NCI-H526 treated with DMSO at 0.1 percent for 48 hours (cell line): ENCODE measurements at places on chromosomes 12 and 14.

GRCh38 chr12:66573605-66574004, 105.3 kb downstream of the GRIP1 start:
- DNase-seq: no peak

- DNase-seq: no peak
Observed at GRCh38 chr14:45810152-45810872, 557.3 kb upstream of the MIS18BP1 start.

DNA sequence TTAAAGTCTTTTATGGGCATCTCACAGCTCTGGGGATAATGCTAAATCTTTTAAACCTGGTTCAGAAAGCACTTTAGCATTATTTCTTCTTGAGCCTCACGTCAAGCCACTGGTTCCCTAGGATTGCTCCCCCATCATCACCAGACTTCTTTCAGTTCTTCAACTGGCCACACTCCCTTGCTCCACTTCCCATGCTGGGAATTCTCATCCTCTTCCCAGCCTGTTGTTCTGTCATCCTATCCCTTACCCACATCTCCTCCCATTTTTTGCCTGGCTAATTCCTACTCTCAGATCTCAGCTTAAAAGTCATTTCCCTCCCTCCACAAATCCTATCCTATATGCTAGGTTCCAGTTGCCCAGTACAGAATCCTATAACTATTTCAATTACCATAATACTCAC, 14.4 kb downstream of the FERMT2 start:
- no peak for DNase-seq

DNA sequence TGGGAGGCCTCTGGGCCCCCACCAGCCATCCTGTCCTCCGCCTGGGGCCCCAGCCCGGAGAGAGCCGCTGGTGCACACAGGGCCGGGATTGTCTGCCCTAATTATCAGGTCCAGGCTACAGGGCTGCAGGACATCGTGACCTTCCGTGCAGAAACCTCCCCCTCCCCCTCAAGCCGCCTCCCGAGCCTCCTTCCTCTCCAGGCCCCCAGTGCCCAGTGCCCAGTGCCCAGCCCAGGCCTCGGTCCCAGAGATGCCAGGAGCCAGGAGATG, 729 bp upstream of the GAPDH start:
- no peak for DNase-seq

GRCh38 chr14:65469903-65470302, 57.4 kb downstream of the FUT8 start:
- no peak for DNase-seq

- no peak for DNase-seq
Observed at GRCh38 chr14:93765155-93765554, 23.1 kb downstream of the PRIMA1 start.

GRCh38 chr14:28879573-28879996, 113.0 kb downstream of the FOXG1 start:
- no peak for DNase-seq

DNA sequence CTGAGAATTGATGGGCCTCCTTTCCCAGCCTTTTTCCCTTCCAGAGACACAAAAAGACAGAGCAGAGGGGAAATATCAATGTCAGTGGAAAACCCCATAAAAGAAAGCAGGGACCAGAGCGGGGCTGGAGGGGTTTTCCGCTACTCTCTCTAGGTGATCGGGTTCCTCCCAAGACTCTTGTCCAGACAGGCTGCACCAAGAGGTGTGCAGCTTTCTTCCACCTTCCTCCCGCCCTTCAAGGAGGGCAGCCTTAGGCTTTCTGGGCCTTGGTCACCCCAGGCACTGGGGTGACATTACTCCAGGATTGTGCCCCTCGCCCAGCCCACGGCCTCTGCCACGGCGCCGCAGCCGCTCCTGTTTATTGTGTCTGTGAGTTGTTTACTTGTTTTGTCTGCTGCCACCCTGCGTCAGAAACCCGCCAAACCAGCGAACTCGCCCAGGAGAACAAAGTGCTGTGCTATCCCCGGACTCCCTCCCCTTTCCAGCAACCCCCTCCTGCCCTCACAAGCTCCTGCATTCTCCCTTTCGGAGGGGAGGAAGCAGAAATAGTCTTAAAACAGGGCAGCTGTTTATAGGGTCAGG, 6.7 kb upstream of the HOXC6 start:
- DNase-seq: no peak

GRCh38 chr14:87705439-87705896, 287.5 kb downstream of the GALC start:
- DNase-seq: no peak

GRCh38 chr12:131618303-131618658, 92.6 kb upstream of the SFSWAP start:
- DNase-seq: no peak

DNA sequence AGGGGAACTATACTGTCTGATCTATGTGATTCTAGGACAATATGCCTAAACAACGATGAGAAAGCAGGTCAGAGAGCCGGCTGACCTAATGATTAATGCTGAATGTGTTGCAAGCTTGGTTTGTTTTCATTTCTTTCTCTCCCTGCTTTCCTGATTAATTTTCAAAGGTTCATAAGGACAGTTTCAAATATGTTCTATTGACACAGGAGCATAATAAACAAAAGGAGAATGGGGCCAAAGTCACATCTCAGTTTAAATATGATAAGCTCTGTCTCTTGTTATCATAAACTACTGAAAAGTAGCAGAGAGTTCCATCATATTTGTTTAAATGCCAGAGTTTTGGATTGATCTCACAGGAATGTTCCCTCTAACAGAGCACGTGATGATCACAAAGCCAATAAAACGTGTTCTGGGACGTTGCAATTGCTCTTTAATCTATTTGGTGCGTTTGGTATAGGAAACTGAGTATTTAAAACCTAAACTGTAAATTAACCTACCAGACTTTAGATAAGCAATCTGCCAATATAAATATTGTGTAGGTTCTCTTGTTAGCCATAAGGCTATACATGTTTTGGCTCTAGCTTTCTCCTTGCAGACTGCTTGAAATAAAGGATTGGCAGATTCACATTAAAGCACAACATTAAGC, 3.7 kb upstream of the HSD17B6 start:
- no peak for DNase-seq

GRCh38 chr12:116182359-116183063, 95.0 kb downstream of the MED13L start:
- DNase-seq: no peak

DNA sequence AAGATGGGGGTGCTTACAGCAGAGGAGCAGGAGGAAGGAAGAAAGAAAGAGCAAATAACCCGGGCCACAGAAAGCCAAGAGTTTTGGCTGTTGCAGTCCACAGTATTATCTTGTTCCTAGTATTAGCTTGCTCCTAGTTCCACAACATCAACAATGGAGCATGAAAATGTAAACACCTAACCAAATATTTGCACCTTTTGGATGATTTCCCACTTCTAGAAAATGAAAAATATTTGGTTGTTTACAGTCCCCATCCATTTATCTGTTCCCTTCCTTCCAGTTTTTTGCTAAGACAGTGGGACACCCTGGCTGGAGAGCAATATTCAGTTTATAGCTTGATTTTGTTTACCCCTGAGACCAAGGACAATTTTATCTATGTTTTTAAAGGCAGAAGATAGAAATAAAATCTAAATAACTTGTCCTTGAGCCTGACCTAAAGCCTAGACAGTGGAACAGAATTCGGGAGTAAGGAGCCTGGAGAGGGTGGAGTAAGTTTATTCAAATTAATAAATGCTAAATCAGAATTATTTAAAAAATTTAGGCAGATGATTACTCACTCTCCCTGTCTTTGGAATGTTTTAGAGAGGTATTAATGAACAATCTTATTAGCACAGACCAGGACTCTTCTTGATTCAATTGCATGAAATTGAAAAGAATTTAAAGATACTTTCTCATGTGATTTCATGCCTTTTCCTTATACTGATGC, 51.6 kb downstream of the RESF1 start:
- DNase-seq: no peak

DNA sequence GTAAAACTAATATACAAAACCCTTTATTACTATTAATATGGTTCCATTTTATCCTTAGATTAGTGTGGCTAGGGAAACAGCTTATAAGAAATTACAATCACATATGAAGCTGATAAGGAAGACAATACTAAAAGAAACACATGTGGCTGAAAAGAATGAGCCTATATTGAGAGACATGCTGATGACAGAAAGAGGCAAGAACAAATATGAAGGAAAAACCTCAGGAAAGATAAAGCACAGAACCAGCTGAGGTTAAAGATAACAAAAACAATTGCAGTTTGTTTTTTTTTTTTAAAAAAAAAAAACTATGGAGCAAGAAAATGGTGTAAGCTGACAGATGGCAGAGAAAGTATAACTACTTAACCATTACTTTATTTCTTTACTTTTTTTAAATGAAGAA, 69.2 kb upstream of the OSBPL8 start:
- DNase-seq: no peak

GRCh38 chr14:38187528-38187927, 20.2 kb upstream of the SSTR1 start:
- no peak for DNase-seq

DNA sequence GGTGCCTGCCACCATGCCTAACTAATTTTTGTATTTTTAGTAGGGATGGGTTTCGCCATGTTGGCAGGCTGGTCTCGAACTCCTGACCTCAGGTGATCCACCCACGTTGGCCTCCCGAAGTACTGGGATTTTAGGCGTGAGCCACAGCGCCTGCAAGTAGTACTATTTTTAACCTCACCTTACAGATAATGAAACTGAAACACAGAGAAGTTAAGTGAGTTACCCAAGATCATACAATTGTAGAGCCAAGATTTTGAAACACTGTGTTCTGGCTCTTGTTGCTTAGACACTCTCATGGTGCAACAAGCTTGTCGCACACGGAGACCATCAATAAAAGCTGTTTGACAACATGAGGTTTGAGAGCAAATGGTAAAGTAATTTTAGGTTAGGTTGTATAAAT, 159.1 kb upstream of the LMNTD1 start:
- no peak for DNase-seq

- no peak for DNase-seq
Observed at GRCh38 chr12:39606712-39607423, 12.7 kb downstream of the ABCD2 start.

DNA sequence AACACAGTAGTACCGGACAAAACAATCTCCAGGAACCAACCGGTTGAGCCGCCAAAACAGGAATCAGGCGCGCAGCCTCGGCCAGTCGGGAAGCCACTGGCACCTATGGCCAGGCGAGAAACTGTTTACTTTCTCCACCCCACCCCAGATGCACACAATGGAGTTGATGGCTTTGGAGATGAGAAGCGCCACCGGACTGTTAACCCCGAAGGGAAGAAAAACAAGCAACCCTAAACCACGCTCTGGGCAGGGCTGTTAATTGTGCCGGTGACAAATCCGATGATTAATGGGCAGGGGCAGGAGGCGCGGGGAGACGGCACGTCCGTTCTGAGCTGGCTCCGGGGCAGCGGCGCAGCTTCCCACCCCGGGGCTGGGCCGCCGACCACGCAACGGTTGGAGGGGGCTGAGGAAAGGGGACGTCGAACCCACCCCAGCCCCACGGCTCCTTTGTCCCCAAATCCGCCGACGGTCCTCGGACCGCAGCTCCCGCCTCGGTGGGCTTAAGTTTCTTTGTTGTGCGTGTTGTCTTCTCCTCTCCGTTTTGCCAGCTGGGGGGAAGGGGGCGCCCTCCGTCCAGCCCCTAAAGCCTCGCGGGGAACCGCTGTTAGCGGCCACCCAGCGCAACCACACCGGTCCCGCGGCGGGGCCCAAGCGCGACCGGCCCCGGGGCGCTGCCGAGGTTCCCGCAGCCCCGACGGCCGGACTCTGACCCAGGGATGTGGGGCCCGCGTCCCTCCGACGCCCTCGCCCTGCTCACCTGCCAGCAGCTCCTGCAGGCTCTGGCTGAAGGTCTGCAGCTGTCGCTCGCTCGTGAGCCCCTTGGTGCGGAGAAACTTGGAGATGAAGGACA, 790 bp downstream of the BTG1 start:
- DNase-seq: peak; percentile 75

- DNase-seq: no peak
Observed at GRCh38 chr12:46523863-46524770, 151.5 kb upstream of the SLC38A2 start.

- no peak for DNase-seq
Observed at GRCh38 chr14:23365732-23366425, 907 bp upstream of the EFS start.

DNA sequence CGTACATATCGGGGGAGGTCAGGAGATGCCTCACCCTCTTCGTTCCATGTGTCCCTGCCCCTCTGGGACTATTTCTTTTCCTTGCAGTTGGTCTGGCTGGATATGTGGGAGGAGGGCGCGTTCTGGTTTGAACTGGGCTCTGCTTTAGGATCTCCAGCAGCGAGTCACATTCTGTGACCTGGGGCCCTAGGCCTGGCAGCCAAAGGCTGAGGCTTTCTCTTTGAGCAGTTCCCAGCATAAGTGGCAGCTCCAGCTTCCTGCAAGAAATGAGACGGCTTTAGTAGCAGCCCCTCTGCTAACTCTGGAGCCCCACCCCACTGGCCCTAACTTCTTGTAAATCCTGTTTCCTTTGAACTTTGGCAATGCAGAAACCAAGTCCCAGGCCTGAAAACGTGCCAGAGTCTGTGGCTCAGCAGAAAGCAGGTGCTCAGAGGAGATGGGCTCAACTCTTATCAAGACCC, 274.8 kb downstream of the DPF3 start:
- DNase-seq: no peak

GRCh38 chr12:126936181-126936851, 1330.7 kb upstream of the TMEM132C start:
- DNase-seq: no peak

- DNase-seq: no peak
Observed at GRCh38 chr14:51605575-51605974, 46.1 kb upstream of the FRMD6 start.

DNA sequence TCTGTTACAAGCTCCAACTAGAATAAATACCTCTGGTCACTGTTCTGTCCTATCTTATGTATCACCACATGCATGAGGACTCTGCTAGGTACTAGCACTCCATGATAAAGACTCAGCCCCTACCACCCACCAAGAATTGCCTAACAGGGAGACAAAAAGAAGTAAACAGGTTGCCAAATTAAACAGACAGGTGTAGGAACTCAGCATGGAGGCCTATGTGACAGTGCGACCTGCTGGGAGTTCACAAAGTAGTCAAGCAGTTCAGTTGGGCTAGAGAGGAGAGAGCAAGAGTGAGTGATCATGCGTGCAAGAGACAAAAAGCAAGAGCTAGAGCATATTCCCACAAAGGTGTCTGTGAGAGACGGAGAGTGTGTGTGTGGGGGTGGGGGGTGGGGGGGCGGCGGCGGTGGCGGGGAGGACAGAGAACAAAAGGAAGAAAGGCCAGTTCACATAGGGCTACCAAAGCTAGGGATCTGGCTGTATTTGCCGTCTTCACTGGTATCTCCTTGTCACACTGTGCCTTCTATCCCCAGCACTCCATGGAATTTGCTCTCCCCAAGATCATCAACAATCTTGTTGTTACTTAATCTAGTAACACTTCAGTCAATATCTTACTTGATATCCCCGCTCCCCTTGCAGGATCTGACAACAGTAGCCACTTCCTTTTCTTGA, 81.2 kb downstream of the SPPL3 start:
- no peak for DNase-seq
